ENCODE measurements at places on chromosomes 2 and 18. TPM values are rescaled to one million over a fixed set of nuclear protein-coding genes. Genes with fewer than 3 reads are reported as not detected.

DNA sequence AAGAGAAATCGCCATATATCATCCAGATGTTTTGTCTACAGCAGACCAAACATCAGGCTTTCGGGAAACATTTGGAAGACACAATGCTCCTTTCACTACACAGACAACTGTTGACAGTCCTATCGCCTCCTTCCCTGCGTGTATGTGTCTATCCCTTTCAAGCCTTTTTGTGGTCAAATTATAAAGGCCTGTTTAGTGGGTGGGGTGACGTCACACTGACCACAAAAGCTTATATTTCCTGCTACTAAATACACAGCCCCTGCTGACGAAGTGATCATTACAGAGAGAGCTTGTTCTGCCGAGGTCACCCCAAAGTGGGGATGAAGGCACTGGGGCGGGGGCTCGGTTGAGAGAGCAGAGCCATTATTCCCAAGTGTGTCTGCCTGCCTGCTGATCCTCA is 302.7 kb upstream of the TNP1 start:
- DNase-seq = peak; percentile 19

DNA sequence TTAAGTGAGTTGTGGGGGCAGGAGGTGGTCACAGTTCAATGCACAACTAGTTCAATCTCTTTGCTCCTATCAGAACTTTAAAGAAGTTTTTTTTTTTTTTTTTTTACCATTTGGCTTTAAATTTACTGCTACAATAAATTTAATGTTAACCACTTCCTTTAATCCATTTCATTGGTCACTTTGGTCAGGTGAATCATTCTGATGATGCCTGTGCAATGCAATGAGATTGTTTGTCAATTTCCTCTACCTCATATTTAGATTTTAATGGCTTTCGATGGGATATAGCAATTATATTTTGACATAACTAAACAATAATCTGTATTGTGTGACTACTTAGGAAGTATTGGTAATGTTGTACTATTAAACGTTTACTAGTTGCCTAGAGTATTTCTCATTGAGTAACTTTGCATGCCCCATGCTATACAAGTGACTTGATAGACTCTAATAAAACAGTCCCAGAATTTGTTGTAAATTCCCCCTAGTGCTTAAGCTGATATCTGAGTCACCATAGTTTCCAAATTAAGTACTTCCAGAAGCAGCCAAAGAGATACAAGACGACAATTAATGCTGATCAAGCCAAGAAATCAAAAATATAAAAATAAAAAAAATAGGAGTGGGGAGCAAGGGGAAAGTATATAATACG is 52.9 kb upstream of the SERPINB2 start:
- no peak for DNase-seq

GRCh38 chr18:77984833-77985232 is 735.2 kb downstream of the GALR1 start:
- no peak for DNase-seq

DNA sequence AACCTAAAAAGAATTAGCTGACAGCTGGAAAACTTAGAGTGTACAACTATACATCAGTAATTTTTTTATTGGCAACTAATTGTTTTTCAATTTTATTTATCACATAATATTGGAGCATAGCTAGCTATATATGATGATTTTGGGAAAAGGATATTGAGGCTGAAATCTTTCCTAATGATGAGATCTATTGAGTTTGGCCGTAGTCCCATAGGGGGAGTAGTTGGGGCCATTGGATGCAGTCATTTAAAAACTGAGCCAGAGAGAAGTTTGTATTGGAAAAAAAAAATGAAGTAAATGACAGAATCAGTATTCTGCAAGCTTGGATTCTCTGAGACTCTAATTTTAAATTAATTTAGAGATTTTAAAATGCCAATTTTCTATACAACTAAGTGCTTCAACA is 179.8 kb downstream of the LTBP1 start:
- DNase-seq = no peak

Gene COLEC12
- 4.9 TPM for total RNA-seq

Gene TNFAIP6
- total RNA-seq = 1.4 TPM

Gene ALK
- 0.20 TPM for total RNA-seq
